ENCODE measurements at places on chromosomes 4 and X. TPM values are rescaled to one million over a fixed set of nuclear protein-coding genes. Genes with fewer than 3 reads are reported as not detected.

- no peak for DNase-seq
- H3K27me3 ChIP-seq, result no peaks in the 10 kb centered on the region
- H3K4me3 ChIP-seq, result no peak overlapping the region
- no peak overlapping the region for H3K27ac ChIP-seq
- H3K36me3 ChIP-seq, result no peaks in the 10 kb centered on the region
Observed at GRCh38 chrX:132044953-132045352, 21.9 kb downstream of the STK26 start.

DNA sequence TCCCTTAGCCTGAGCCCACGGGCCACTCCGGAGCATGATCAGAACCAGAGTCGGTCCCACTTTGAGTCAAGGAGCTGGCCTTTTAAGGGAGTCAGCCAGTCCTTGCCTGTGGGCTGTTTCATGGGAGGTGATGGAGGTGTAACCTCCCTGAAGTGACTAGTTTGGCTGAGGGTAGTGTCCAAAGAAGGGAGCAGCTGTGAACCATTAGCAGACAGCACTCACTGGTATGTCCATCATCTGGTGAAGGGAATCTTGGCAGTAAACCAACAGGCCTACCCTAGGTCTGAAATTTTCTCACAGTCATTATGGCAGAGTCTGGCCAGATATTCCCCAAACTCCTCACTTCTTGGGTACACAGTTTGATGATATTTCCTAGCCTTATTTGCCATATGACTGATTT lies 12.3 kb upstream of the REPS2 start:
- no peaks in the 10 kb centered on the region for H3K27me3 ChIP-seq
- H3K27ac ChIP-seq, result no peak overlapping the region
- DNase-seq, result no peak
- H3K4me1 ChIP-seq, result no peaks in the 10 kb centered on the region
- no peak overlapping the region for H3K4me3 ChIP-seq
- H3K36me3 ChIP-seq, result no peaks in the 10 kb centered on the region

DNA sequence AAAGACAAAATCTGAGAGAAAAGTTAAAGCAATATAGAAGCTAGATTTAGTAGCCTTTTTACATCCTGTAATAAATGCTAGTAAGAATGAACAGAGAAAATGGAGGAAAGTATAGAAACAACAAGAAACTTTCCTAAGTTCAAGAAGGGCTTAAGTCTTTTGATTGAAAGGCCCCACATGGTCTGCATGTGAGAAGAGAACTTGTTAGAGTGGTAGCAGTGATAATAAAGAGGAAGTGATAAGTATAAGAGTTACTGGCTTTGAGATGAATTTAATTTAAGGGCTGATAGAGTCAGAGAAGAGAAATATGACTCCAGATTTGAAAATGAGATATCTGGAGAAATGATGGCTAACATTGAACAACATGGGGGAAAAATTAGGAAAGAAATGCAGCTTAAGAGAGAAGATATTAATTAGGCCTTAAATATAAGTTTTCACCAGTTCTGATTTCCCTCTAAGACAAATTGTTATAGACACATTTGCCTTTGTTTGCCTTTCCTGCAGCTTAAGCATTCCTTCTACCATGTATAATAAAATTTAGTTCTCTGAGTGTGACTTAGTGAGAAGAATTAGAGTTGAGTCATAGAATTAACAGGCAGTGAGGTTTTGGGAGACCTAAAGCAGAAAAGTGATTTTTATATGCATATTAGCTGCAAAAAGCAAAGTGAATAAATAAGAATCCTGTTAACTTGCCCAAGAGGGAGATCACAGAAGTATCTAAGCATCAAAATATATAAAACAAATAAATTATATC lies 18.4 kb downstream of the ZFX start:
- H3K4me3 ChIP-seq, result no peak overlapping the region
- H3K36me3 ChIP-seq, result no peaks in the 10 kb centered on the region
- DNase-seq, result no peak
- no peak overlapping the region for H3K27ac ChIP-seq

Gene COX7B2
- not detected for total RNA-seq

Gene PABPC4L
- total RNA-seq, result 0.12 TPM

Gene TEX13B
- total RNA-seq, result not detected
